H9 (cell line): ENCODE measurements at places on chromosomes 6 and 20. TPM values are rescaled to one million over a fixed set of nuclear protein-coding genes. Genes with fewer than 3 reads are reported as not detected.

The CFB gene
- 0.31 and 0.39 TPM in 2 replicates for total RNA-seq

DNA sequence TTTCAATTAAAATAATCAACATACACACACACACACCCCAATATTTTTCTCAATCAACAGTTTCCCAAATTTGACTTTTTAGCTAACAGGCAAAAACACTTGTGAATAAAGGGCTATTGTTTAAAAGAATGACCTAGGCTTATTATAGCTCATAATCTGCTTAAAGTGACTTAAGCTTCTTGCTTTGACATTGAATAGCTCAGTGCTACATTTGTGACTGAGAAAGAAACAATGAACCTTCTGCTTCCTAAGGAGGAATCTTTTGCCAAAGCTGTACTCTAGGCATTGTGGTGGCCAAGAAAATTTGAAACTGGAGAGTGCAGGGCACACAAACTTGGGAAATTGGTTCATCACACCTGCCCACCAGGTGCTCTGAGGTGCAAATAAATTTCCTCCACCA, 282.0 kb downstream of the SYNE1 start:
- no peak overlapping the region for H3K4me3 ChIP-seq
- DNase-seq = no peak
- no peaks in the 10 kb centered on the region for H3K27me3 ChIP-seq
- H3K36me3 ChIP-seq = no peaks in the 10 kb centered on the region
- H3K27ac ChIP-seq = no peak overlapping the region
- no peaks in the 10 kb centered on the region for H3K4me1 ChIP-seq

- no peaks in the 10 kb centered on the region; the same call in 1 of the 2 replicates for H3K4me1 ChIP-seq
- no peak for DNase-seq
- no peak overlapping the region for H3K4me3 ChIP-seq
- H3K27ac ChIP-seq = no peak overlapping the region
- H3K36me3 ChIP-seq = 0 out of 2 replicates have a peak, but pooled peaks cover 7% of the 10 kb centered on the region
Observed at GRCh38 chr6:19380293-19380692, 456.9 kb upstream of the ID4 start.

DNA sequence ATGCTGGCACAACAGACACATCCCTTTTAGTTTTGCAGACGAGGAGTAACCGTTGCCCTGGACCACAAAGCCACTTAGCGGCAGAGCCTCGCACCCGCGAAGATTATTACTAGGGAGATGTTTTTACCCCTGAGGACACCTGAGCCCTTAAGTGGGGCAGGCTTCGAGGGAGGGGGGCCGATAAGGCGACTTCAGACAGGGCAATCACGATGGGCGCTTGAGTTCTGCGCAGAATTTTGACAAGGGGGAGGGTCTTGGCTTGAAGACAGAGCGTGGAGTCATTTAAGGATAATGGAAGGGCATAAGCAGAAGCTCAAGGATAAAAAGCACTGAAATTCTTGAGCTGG, 650 bp upstream of the TTK start:
- no peak overlapping the region for H3K27ac ChIP-seq
- peaks cover 3% of the 10 kb centered on the region; the same call in 1 of the 2 replicates for H3K4me1 ChIP-seq
- H3K36me3 ChIP-seq = peaks cover 8% of the 10 kb centered on the region; the same call in 2 of the 3 replicates
- H3K27me3 ChIP-seq = no peaks in the 10 kb centered on the region

- H3K4me1 ChIP-seq = peaks cover 7% of the 10 kb centered on the region; the same call in 1 of the 2 replicates
- H3K36me3 ChIP-seq = peaks cover under 1% of the 10 kb centered on the region; the same call in 1 of the 2 replicates
- H3K4me3 ChIP-seq = no peak overlapping the region
- DNase-seq = no peak
Observed at GRCh38 chr20:63397946-63398450, 36.8 kb upstream of the CHRNA4 start.
